ENCODE measurements at places on chromosomes 16 and 17.

DNA sequence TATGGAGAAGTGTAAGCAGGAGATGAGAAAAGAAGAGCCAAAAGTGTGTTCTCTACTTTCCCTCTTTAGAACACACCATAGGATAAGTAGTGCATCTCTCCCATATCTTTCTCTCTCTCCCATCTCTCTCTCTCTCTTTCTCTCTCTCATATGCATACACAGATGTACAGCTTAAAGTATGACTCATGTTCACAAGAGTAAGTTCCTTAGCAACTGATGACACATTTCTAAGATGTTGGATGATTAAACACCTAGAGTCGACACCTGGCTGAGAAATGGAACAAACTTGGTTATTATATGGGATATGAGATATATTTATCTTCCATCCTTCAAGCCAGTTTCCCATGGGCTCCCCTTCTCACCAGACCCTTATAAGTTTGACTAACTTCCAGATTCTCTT, 113.5 kb downstream of the TMEM132E start:
- DNase-seq, result no peak

DNA sequence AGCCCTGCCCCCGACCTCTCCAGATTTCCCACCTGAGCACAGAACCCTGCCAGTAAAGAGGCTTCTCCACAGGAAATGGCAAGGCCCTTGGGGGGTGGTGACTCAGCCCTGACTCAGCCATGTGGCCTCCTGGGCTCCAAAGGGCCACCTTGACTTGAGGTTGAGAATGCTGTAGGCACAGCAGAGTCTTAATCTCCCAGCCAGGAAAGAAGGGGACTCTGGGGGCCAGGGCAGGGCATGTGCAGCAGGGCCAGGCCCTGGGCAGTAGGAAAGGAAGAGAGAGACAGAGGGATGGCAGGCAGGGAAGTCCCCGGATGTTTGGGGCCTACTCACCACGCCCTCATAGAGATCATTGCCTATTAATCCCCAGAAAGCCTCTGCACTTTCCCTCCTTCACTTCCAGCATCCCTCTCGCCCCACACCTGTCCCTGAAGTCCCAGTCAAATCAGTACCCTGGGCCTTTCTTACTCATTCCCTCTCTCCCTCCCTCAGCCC, 4.8 kb upstream of the ITGA3 start:
- DNase-seq, result no peak

DNA sequence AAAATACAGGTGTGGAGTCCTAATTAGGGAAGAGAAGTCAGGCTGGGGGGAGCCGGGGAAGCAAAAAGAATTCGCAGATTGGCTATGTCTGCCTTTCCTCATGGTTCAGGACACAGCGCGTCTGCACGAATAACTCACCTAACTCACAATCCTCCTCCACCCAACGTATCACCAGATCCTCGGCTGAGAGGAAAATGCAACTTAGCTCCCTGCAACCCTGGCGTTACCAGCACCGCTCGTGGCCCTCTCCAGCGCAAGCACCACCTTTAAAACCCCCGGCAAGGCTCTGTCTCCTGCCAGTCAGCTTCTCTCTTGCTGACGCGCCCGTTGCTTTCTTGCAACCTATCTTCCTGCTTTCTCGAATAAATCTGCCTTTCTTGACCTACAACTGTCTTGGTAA, 49.8 kb upstream of the METRNL start:
- DNase-seq, result no peak

DNA sequence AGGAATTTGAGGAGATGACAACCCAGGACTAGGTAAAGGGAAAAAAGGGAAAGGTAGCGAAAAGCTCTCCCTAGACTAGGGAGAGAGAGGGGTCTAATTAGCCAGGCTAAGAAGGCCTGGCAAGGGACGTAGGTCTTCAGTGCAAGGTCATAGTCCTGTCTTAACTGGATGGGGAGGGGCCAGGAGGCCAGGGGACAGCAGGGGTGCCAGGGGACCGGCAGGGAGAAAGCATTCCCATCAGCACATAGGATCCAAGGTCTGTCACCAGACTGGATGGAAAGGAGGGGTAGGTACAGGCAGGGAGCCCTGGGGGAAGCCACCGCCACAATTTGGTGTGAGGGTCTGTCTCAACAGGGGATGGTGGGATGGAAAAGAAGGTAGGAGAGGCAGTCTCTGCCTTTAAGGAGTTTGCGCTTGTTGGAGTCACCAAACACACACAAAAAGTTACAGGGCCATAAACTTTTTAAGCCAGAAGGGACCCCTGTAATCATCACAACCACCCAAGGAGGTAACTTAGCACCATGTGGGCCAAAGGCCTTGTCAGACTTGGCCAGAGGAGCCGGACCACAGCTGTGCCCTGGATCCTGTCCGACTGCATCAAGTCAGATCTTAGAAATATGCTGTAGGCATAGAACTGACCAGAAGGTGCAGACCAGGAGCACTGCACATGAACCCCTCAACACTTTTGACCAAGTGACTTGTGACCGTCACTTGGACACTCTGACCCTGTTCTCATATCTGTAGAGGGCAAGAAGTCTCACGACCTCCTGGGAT, 10.0 kb downstream of the AXIN2 start:
- DNase-seq, result no peak

- DNase-seq, result no peak
Measured at GRCh38 chr17:73393962-73394361, 82.2 kb upstream of the CDC42EP4 start.

DNA sequence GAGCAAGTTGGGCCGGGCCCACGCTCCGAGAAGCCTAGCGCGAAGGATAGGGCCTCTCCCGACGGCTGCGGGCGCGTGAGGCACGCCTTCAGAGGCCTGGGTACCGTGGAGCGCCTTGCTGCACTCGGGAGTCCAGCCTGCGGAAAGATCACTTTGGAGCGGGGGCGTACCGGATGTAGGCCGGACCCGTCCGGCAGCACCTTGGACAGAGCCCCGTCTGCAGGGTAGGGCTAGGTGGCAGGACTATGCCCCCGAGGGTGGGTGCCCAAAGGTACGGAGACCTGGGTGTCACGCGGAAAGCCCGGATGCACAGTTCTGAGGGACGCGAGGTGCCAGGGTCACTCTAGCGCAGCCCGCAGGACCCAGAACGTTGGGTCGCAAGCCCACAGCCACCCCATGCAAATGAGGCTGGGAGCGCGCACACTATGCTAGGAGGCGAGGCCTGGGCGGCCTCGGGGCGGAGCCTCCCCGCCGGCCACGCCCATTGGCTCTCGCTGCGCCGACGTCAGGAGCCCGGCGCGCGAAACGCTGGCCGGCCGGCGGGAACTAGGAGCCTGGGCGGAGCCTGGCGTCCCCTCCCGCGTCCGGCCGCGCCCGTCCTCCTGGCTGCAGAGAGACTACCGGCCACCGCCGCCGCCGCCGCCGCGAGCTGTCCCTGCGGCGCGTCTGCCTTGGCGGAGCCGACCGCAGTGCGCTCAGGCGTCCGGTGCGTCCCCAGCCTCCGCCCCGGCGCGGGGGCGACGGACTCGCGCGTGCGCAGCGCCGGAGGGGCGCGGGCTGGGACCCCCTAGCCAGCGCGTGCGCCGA, at the start of gene PAQR4:
PAQR4 (plus strand) TSS at position 611 of the 807 bp plus-strand sequence. CDS start 327 bp downstream, outside the sequence.
- DNase-seq, result peak; percentile 44

- DNase-seq, result no peak
Measured at GRCh38 chr17:50637829-50638605, 3.3 kb downstream of the ABCC3 start.

GRCh38 chr16:77197747-77198146, 1.5 kb upstream of the SYCE1L start:
- no peak for DNase-seq

GRCh38 chr16:88649924-88650748, 717 bp downstream of the CYBA start:
- no peak for DNase-seq

GRCh38 chr16:52545222-52545897, 1.6 kb downstream of the TOX3 start:
- DNase-seq, result no peak

- DNase-seq, result no peak
Measured at GRCh38 chr17:40598619-40599467, 33.6 kb upstream of the CCR7 start.

DNA sequence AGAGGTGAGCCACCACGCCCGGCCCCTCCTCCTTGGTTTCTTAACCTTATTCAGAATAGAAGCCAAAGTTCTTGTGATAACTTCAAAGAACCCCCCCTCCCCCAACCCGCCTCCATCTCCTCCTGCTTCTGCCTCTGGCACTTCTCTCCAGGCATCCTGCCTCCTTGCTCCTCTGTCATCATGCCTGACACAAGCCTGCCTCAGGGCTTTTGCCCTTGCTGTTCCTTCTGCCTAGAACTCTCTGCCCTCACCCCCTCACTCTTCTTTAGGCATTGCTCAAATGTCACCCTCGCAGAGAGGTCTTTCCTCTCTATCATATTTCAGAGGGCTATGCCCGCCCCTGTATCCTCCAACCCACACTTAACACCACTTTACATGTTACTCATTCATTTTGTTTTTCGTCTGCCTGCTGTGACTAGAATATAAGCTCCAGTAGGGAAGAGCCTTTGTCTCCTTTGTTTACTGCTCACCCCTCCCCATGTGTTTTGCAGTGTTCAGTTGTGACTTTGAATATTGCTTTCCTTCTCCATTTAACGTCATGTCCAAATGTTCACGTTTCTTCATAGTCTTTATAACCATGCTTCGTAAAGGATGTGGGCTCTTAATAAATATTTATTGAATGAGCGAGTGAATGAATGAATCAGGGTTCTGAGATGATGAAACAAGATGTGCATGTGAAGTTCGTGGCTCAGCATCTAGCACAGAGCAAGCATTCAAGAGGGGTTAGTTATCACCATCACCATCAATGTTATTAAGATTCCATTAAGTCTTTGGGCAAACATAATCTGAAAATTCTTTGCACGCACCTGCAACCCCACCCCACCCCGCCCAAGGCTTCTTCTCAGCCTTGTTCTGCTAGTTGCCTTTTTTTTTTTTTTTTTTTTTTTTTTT, 186.2 kb upstream of the WSCD1 start:
- DNase-seq, result no peak

- no peak for DNase-seq
Measured at GRCh38 chr17:48470388-48471034, 40.5 kb upstream of the SKAP1 start.

GRCh38 chr17:11506635-11507034, 91.6 kb upstream of the DNAH9 start:
- no peak for DNase-seq

DNA sequence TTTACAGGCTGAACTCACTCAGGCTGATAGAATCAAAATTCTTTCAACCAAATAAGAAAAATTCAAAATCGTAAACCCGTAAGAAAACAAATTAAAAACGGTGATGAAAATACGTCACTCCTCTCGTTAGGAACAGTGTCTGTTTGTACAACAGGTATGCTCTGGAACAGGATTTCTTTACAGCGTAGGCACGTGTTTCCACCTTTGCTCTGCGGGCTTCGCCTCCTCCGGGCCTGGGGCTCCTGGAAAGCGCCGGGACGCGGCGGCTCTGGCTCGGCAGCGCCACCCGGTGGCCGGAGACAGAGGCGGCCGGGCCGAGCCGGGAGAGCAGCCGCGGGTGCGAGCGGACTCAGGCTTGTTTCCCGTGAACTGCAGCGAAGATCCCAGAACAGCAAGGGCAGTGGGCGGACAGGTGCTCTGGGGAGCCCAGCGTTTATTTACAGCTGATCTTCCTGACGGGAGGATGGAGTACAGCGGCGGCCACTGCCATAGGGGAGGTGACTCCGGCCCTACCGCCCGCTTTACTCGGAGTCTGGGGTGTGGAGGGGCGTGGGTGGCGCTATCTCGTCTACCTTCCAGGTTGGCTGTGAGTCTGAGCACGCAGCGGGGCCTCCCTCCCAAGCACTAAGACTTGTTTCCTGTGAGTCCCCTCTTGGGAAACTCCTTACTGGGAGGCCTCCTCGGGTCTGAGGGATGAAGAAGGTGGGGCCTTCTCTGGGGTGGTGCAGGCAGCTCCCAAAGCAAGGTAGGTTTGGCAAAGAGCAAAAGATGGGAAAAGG, 40.5 kb upstream of the ATP2A3 start:
- peak; percentile 17 for DNase-seq

Measured in stimulated activated CD8-positive, alpha-beta memory T cell treated with anti-CD3 and anti-CD28 coated beads, Interleukin-4, amount 100 ng/mL, for 1 hour (primary cell).